Fibroblast of skin of abdomen (primary cell): ENCODE measurements at places on chromosomes 7 and 10.

- DNase-seq: no peak
Observed at GRCh38 chr7:15889507-15889906, 203.0 kb upstream of the MEOX2 start.

GRCh38 chr7:129560831-129561230 lies 50.7 kb upstream of the NRF1 start:
- no peak for DNase-seq

- peak; percentile 51 for DNase-seq
Observed at GRCh38 chr7:80699045-80699638, 60.7 kb downstream of the CD36 start.

DNA sequence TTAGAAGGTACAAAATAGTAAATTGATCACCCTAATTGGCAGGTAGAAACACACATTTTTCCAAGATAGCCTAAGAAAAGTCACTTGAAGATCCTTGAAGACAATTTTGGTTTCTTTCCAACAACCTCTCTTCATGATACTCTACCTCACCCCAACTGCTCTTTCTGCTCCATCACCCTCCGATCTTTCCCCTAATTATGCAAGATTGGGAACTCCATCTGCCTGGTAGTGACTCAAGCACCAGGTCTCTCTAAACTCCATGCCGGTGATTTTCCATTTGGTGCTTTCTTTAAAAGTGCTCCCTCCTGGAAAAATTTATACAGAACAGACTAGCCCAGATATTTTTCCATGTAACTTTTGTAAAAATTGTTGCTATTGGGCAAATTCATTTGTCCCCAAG lies 1.1 kb upstream of the AKR1B1 start:
- no peak for DNase-seq

- no peak for DNase-seq
Observed at GRCh38 chr7:4225881-4226523, 456.1 kb upstream of the FOXK1 start.

DNA sequence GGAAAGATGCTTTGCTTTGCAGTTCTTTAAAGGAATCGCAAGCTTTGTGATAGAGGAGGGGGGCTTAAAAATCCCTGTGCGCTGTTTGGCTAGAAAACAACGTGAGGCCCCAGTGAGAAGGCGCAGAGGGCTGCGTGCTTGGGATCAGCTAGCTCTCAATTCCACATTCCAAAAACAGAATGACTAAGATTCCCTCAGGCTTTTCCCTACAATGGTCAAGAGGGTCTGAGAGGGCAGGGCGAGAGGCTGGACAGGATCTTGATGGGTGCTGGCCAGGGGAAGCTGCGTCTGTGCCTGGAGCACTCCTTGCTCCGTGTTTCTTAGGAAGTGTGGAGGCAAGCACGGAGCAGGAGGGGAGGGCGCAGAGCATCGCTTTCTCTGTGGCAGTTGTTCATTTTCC lies 72.1 kb upstream of the INHBA start:
- no peak for DNase-seq

DNA sequence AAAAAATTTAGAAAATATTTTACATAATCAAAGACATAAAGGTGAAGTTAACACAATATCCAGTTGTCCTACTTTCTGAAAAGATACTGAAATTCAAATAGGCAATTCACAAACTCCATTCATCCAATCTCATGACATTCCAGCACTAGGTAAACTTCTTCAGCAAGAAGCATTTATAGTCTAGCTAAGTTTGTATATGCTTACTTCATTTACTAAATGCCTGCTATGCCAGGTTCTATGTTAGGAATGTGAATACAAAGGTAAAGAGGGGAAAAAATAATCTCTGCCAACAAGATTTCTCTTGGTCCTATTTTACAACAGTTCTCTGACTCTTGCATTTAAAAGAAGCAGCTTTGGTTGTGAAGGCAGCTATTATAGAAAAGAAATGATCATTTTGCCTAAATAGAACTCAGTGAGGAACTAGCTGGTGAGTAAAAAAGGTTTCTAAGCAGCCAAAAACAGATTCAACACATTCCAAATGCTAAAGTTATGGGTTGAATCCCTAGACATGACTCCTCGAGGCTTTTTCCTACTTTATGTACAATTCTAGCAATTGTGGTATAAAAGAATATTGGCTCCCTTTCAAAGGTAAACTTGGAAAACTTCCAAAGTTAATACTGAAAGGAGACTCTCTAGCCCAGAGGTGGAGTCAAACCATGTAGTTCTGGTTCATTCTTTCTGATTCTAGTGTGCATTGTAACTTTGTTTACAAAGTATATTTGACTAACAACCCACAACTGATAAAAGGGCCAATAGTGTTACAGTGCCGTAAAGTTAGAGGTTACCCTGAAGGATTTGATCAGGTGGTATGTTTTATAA lies 30.9 kb upstream of the KLHL7 start:
- DNase-seq: peak; percentile 9

DNA sequence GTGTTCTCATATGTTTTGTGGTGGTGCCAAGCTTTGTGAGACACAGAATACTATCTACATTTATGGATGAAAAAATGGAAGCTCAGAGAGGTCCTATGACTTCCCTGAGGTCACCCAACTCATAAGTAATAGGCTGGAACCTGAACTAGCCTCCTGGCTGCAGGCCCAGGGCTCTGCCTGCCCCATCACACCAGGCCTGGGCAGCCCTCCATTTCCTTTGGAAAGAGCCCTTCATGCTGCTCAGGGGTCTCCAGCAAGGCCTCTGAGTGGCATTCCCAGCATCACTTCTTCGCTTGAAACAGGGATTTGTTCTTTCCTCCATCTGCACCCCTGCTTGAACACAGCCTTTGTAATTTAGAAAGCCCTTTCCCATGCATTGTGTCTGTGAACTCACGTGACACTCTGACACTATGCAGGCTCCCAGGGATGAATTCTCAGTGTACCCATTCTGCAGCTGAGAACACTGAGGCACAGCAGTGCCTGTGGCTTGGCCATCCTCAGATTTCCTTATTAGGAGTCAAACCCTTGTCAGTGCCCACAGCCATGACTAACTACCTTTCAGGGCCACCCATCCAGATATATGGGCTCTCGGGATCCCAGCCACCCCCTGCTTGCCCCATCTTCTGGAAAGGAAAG lies 127.8 kb upstream of the PPIF start:
- DNase-seq: no peak

GRCh38 chr7:26192485-26193087 lies 8.0 kb downstream of the HNRNPA2B1 start:
- no peak for DNase-seq

GRCh38 chr7:30556840-30557239 lies 37.8 kb upstream of the GARS1 start:
- peak; percentile 29 for DNase-seq

DNA sequence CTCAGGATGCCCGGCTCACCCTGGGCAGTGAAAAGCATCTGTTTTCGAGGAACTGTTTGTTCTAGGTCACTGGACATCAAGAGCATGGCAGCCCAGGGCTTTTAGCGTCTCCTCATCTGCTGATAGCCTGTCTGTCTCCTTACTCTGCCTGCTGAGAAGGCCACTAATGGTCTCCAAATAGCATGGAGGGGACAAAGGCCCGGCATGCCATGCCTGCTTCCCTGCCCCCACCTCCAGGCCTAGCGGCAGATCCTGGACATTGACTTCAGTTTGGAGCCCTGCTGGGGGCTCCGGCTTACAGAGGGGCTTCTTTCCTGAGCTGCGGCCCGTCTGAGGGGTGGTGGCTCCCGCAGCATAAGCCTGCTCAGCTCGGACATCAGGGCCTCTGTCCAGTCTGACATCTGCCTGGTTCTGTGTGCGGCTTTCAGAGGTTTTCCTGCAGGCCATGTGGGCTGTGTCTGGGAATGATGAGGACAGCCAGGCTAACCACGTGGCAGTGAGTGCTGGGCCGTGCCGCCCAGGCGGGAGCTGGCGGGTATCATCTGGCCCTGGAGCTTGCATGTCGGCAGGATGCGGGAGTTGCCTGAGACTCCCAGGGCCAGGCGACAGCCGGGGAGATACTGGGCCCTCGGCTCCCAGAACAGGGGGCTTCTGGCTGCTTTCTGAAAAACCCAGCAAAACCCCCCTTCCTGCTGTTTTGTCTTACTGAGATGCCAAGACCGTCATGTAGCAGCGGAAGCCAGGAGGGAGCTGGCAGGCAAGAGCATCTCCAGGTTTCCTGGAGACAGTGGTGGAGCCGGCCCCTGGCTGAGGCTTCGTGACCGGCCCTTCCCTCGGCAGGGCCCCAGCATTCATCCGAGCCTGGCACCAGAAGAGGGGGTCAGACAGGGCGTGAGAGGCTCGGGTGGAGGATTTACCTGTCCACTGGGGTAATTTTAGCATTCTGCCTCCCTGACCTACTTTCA lies 9.2 kb downstream of the PFKFB3 start:
- DNase-seq: no peak

GRCh38 chr10:9254353-9254752 lies 1199.9 kb downstream of the GATA3 start:
- DNase-seq: peak; percentile 74
